ENCODE measurements at places on chromosomes 2 and 18.
A peak's percentile ranks its signal among the peaks of the same experiment; 100 is the strongest.

GRCh38 chr2:9303528-9304225 is 97.1 kb downstream of the ASAP2 start:
- DNase-seq = no peak

GRCh38 chr2:219441451-219442255 is 7.0 kb downstream of the SPEG start:
- no peak for DNase-seq

- no peak for DNase-seq
Measured at GRCh38 chr2:134232461-134232860, 21.4 kb upstream of the MGAT5 start.

GRCh38 chr2:211755187-211755586 is 783.4 kb downstream of the ERBB4 start:
- no peak for DNase-seq

- DNase-seq = no peak
Measured at GRCh38 chr2:235692671-235693171, 198.9 kb downstream of the AGAP1 start.

- no peak for DNase-seq
Measured at GRCh38 chr2:9985531-9986328, 34.2 kb downstream of the GRHL1 start.

GRCh38 chr18:57813245-57813644 is 10.1 kb upstream of the ATP8B1 start:
- DNase-seq = no peak

DNA sequence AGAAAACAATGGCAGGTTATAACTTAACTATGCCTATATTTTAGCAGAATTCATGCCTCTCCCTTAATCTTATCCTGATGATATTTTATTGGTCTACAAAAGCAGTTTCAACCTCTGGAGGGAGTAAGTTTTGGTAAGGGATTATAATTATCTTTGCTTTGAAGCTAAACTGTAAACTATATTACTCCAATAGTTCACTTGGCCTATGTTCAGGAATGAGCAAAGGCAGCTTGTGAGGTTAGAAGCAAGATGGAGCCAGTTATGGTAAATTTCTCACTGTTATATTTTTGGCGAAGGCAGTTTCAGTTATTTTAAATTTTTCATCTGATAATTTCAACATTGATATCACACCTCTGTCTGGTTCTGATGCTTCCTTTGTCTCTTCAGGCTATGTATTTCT is 192.5 kb upstream of the RGPD4 start:
- DNase-seq = no peak

DNA sequence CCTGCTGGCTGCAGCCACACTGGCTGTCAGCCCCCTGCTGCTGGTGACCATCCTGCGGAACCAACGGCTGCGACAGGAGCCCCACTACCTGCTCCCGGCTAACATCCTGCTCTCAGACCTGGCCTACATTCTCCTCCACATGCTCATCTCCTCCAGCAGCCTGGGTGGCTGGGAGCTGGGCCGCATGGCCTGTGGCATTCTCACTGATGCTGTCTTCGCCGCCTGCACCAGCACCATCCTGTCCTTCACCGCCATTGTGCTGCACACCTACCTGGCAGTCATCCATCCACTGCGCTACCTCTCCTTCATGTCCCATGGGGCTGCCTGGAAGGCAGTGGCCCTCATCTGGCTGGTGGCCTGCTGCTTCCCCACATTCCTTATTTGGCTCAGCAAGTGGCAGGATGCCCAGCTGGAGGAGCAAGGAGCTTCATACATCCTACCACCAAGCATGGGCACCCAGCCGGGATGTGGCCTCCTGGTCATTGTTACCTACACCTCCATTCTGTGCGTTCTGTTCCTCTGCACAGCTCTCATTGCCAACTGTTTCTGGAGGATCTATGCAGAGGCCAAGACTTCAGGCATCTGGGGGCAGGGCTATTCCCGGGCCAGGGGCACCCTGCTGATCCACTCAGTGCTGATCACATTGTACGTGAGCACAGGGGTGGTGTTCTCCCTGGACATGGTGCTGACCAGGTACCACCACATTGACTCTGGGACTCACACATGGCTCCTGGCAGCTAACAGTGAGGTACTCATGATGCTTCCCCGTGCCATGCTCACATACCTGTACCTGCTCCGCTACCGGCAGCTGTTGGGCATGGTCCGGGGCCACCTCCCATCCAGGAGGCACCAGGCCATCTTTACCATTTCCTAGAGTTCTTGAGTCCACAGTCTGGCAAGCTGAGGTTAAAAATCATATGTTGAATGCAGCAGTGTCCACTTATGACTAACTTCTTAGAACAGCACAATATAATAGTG is 741 bp downstream of the GPR148 start:
- DNase-seq = no peak

GRCh38 chr2:205885492-205886099 is 200.4 kb downstream of the INO80D start:
- peak; percentile 69 for DNase-seq

- no peak for DNase-seq
Measured at GRCh38 chr2:72982219-72982618, 64.9 kb downstream of the EMX1 start.

DNA sequence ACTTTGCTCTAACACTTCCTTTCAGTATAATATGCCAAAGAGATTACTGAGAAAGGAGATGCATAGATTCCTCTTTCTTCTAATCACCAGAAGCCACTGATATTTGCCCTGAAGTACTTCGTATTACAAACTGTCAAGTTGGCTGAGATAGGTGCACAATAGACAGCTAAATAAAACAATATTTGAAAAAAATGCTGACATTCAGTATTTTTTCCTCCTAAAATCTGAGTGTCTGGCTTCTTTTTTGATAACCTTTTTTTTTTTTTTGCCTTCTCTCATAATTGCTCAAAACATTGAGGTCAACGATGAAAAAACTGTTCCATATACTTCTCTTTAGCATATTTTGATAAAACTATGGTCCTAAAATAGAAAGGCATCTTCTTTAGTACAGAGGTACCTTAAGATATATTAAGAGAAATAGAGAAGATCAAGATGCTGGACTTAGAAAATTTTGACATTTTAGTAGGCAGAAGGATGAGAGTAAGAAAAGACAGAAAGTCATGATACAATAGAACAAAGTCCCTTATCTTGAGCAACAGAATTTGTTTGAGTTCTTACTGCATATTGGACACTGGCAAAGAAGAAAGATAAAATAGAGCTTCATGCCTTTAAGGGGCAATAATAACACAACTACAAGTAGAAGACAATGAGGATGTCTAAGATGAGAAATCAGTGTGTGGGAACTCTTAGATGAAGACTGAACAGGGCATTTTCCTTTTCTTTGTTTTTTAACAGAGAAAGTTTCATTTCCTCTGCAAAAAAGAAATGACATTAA is 220.7 kb downstream of the PTH2R start:
- DNase-seq = no peak

GRCh38 chr2:116238511-116238910 is 1576.0 kb upstream of the DDX18 start:
- DNase-seq = no peak

GRCh38 chr2:185044323-185044874 is 446.1 kb downstream of the ZNF804A start:
- no peak for DNase-seq

DNA sequence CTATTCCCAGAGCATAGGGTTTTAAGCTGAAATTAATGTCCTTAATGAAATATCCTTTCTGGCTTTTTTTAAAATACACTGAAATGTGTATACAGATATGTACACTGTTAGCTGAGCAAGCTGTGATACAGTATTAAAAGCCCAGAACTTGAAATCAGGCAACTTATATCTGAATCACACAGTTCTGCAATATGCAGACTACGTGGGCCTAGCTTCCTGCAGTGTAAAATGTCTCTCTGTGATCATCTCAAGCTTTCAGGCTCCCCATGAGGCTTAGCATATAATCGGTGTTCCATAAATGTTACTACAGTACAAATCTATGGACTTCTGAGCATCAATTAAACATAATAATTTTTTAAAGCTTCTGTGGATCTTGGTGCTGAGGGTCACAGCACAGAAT is 8.2 kb downstream of the FBXO15 start:
- DNase-seq = no peak

- DNase-seq = no peak
Measured at GRCh38 chr2:176111309-176111663, 4.2 kb downstream of the HOXD11 start.

GRCh38 chr2:235592430-235592829 is 98.6 kb downstream of the AGAP1 start:
- no peak for DNase-seq

DNA sequence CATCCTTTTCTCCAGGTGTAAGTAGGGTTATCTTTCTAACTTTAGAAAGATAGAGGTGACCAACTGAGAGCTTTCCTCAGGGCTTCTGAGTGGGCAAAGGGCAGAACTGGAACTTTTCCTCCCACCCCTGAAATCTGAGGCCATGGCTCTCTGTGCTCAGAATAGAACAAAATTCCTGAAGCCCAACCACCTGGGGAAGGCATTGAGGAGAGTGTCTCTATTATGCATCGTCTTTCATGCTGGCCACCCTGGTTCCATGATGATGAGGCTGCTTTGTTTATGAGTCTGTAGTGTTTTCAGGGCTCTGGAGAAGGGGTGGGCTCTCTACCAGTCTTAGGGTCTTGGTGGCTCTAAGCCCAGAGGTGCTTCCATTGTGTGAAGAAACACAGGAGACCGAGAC is 30.7 kb upstream of the IL1R1 start:
- no peak for DNase-seq

DNA sequence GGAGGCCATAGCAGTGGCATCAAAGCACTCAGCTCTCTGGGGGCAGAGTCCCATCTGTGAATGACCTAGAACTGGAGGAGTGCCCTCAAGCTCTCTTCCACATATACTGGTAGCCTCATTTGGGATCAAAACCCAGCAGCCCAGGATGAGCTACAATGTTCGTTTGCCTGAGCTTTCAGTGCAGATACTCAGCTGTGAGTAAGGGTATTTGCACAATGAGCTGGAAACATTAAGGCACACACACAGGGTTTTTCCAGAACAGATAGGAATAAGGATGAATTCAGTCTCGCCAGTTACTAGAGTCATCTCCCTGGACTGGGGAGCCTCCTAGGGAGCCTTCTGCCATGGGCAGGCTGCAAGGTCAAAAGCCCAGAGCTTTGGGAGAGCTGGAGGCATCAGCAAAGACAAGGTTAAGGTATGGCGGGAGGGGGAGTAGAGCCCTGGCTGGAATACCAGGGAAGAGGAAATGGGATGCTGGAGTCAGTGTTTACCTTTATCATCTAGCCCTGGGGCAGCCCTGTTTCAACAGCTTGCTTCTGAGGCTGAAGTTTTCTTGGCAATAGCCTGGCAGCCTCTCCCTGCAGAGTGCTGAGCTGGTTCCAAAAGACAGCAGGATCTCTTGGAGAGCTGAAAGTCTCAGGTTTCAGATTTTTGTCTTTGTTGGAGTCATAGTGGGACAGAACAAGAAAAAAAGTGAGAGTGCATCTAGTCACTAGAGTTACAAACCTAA is 187.7 kb downstream of the LOXHD1 start:
- no peak for DNase-seq

GRCh38 chr2:850429-850828 is 100.2 kb upstream of the SNTG2 start:
- DNase-seq = no peak

DNA sequence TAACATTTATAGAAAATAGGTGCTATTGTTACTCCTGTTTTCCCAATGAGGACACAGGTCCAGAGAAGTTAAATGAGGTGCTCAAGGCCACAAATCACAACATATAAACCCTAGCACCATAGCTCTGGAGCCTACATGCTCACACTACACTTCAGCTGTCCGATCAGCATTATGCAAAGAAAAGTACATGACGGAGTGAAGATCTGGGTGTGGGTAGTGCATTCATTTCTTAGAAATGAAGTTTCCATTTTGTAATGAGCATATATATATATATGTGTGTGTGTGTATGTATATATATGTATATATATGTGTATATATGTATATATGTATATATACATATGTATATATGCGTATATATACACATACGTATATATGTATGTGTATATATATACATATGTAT is 30.2 kb upstream of the MRPL19 start:
- no peak for DNase-seq

GRCh38 chr2:168426861-168427260 is 29.2 kb upstream of the CERS6 start:
- DNase-seq = no peak

DNA sequence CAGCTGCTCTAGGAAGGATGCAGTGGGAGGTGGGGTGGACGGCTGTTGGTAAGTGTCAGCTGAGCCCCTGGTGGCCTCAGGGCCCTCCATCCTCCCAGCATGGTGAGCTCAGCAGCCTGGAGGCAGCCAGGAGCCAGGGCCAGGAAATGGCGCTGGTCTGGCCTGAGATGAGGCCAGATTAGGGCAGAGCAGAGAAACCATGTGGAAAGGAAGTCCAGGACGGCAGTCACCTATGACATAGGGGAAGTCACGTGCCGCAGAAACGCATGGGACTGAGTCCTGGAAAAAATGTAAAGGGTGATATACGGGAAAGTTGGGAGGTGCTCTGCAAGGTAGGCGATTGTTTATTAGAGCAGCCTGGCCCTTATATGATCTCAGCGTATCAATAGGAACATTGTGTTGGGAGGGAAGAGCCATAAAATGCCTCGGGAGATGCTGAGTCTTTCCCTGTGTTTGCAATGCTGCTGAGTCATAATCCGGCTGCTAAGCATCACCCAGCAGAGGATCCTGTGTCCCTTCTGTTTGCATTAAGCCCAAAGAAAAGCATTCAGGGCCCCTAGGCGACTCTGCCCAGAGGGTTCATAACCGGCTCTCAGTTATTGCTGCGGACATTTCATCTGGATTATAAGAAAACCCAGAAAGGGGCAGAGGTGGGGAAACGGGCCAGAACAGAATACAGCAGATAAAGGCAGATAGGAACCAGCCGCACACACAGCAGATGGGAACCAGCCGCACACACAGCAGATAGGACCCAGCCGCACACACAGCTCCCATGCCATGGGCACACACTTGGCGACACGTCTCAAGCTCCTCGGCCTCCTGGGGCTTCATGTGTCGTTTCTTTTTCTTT is 30.3 kb upstream of the B3GNT7 start:
- no peak for DNase-seq

DNA sequence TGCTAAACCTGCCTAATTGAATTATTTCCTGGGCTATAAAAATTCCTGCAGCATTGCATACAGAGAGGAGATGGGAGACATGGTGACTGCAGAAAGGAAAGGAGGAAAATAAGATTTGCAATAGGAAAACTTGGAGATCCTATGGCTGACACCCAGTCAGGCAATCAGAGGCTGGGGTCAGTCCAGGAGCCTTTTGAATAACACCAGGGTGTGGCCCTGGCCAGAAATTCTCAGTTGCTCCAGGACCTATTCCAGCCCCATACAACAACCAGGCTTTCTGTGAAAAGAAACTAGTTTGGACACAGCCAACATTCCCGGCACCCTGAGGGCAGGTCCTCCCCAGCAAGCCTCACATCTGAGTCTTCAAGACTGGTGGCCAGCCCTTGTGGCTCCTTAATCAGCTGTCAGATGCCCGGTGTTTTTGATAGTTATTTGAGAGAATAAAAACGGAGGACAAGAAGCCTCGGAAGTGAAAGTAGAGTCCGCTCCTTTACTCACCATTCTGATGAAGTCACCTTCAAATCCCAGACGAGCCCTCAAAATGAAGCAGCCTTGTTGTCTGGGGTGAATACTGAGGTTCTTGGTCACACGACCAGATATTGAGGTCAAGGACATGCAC is 31.1 kb upstream of the GMCL1 start:
- DNase-seq = peak; percentile 34
